ENCODE measurements at places on chromosomes 6 and 20. TPM values are rescaled to one million over a fixed set of nuclear protein-coding genes. Genes with fewer than 3 reads are reported as not detected.

Gene MMUT
- polyA plus RNA-seq: 50.5 TPM

Gene C6orf58
- polyA plus RNA-seq: 0.82 TPM

Gene MYL9
- polyA plus RNA-seq: 196 TPM

Gene PTPRT
- polyA plus RNA-seq: 1.0 TPM

Gene SMIM8
- 18.9 TPM for polyA plus RNA-seq

Gene TFAP2D
- not detected for polyA plus RNA-seq

Gene SLC22A2
- 14.5 TPM for polyA plus RNA-seq

Gene SLC22A23
- polyA plus RNA-seq: 8.8 TPM

DNA sequence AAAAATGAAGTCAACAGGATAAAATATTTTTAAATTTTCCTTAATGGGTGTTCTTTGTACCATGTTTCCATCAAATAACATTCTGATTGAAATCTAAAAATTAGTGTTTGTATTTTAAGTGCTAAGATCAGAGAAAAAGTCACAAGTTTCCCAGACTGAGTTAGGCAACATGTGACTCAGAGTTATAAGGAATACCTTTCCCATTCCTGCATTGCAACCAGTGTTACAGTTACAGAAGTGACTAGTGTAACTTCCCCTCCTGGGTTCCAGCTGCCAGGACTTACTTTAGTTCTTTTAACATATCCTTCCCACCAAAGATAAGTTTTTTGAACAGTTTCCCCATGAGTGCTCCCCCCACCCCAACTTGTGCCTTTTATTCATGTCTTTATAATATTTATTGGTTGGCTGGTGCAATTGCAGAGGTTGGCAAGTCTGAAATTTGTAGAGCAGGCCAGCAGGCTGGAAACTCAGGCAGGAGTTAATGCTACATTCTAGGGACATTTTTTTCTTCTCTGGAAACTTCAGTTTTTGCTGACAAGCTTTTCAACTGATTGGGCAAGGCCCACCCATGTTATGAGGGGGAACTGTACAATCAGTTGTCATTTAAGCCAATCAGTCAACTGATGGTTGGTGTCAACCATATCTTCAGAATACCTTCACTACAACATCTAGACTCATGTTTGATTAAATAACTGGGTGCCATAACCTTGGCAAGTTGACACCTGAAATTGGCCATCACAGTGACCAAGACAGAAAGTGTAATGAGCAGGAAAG lies 22.9 kb upstream of the ESR1 start:
- DNase-seq: no peak

- no peak for DNase-seq
Observed at GRCh38 chr6:144066255-144066654, 29.1 kb downstream of the SF3B5 start.

- DNase-seq: no peak
Observed at GRCh38 chr20:34369265-34369664, 6.2 kb downstream of the ITCH start.

DNA sequence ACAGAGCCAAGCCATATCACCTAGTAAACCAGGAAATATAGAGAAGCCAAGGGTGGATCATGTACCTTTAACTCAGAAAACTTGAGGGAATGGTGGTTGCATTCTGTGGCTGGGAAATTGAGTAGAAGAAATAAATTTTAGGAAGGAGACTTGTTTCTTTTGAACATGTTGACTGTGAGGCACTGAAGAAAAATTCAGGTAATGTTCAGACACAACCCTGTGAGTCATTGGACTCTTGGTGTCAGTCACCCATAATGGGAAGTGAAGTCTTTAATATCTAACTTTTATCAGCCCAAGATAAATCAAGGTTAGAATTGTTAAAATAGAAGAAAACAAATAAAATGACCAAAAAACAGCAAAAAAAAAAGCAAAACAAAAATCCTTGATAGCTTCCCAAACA lies 98.8 kb upstream of the GRIK2 start:
- DNase-seq: no peak

DNA sequence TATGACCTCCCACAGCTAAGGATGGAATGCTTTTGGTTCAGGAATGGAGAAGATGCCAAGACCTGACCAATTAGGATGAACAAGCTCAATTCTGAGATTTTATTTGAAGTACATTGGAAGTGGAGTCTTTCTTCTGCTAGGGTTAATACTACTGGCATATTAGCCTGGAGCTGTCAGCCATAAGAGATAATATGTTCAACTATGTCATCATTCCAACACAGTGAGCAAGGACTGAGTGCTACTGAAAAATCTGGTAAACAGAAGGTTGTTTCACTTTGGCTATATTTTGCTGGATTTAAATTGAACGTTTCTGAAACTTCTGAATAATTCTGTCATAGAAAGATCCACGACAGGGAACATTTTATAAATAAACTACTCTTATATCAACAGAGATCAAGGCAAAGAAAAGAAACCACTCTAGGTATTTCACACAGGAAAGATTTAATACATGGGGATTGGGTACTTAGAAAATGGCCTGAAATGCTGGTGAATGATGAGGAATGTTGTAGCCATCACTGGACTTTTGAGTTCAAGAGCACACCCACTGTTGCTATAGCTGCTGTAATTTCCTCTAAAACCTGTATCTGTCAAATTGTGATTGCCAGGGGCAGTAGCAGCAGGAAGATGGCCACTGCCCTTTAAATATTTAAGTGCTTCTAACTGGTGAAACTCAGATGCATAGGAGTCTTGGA lies 200.5 kb downstream of the PLCB4 start:
- DNase-seq: no peak

GRCh38 chr6:156627524-156627923 lies 149.7 kb upstream of the ARID1B start:
- no peak for DNase-seq

DNA sequence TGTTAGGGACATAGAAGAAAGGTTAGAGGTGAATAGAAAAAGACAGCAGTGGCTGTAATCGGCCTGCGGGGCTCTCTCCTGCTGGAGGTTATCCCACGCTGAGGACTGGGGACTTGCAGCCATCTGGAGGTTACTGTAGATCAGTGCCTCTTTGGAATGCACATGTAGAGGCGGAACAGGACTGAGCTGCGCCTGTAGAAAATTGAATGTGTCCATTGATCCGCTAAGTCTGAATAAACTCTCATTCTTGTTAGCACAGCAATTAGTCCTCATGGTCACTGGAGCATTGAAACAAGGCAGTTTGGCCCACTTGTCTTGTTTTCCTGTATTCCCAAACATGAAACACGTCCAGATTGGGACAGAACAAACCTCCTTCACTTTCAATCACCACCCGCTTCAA lies 46.3 kb upstream of the F13A1 start:
- no peak for DNase-seq

GRCh38 chr20:31706607-31707257 lies 15.9 kb downstream of the BCL2L1 start:
- DNase-seq: no peak

DNA sequence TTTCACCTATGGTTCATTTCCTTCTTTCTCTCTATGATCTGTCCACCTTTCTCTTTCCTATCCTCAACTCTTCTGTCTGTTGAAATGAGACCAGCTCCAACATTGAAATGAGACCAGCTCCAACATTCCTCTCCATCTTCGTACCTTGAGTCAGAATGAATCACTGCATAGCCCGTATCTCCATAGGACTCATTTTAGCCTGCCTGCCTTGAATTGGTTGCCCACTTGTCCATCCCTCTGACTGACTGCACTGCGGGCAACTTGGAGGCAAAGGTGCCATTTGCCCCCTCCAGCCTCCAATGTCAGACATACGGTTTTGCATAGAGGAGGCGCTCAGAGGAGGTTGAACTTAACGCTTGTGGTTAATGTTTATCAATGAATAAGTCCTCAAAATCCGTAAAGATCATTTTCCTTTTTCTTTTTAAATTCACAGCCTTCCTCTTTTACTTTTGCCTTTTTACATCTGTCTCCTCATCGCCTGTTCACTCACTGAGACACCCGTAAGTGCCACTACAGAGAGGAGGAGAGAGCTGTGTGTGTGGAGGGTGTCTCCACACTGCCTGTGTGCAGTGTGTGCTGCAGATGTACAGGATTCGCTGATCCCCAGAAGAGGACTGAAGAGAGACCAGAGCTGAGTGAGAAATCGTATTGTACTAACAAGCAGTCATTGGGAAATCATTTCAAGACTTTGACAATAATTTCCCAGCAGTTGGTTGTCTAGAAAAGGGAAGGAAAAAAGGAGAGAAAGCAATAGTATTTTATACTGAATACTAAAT lies 579.6 kb upstream of the MAP3K7 start:
- no peak for DNase-seq

GRCh38 chr20:22977047-22977785 lies 57.9 kb upstream of the SSTR4 start:
- no peak for DNase-seq

DNA sequence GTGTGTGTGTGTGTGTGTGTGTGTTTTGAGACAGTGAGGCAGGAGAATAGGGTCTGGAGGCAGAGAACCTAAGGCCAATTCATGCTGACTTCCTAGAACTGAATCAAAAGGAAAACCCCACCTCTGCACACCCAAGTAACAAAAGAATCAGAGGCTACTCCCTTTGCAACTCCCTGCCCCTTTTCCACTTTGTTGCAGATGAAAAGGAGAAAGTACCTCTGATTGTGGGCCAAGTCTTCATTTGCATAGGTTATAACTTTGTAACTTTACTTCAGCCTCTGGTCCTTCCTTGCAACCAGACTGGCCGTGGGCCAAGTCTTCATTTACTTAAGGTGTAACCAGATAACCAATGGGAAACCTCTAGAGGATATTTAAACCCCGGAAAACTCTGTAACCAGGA lies 168.8 kb downstream of the EYA2 start:
- no peak for DNase-seq

DNA sequence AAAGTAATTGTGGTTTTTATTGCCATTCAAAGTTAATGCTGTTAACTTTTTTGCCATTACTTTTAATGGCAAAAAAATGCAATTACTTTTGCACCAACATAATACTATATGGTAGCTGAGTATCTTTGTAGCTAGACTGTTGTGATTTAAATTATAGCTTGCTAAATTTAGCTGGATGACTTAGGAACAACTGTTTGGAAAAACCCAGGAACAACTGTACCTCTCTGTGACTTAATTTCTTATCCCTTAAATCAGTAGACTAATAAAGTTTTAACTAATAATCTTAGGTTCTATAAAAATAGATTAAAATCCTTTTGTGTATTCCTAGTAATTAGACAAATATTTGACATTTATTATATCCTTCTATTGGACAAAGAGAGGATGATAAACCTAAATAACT lies 268.2 kb downstream of the TENT5A start:
- DNase-seq: no peak

DNA sequence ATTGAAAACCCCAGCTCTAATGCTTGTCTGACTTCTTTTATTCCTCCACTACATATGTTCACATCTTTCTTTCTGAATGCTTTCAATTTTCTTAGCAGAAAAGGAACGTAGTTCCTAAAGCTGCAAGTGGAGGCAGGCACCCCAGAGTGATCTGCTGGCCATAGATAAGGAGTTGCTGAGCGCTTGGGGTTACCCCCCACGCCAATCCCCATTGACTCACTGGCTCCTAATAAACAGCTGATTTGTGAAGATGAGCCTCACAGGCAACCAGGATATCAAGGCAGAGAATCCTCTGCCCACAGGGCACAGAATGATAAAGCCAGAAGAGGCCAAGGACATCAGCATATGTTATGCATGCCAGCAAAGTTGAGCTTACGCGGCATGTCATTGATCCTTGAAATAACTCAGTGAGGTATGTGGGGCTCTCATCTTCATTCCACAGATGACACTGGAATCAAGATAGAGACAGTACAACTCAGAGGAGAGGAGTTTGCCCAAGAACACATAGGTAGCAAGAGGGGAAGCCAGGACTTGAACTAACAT lies 129.1 kb upstream of the PTPRT start:
- DNase-seq: no peak

- no peak for DNase-seq
Observed at GRCh38 chr6:166305562-166306117, 2.6 kb downstream of the PRR18 start.

All from right renal cortex interstitium (tissue), 3 donors.